ENCODE measurements at places on chromosomes 1 and 21.

DNA sequence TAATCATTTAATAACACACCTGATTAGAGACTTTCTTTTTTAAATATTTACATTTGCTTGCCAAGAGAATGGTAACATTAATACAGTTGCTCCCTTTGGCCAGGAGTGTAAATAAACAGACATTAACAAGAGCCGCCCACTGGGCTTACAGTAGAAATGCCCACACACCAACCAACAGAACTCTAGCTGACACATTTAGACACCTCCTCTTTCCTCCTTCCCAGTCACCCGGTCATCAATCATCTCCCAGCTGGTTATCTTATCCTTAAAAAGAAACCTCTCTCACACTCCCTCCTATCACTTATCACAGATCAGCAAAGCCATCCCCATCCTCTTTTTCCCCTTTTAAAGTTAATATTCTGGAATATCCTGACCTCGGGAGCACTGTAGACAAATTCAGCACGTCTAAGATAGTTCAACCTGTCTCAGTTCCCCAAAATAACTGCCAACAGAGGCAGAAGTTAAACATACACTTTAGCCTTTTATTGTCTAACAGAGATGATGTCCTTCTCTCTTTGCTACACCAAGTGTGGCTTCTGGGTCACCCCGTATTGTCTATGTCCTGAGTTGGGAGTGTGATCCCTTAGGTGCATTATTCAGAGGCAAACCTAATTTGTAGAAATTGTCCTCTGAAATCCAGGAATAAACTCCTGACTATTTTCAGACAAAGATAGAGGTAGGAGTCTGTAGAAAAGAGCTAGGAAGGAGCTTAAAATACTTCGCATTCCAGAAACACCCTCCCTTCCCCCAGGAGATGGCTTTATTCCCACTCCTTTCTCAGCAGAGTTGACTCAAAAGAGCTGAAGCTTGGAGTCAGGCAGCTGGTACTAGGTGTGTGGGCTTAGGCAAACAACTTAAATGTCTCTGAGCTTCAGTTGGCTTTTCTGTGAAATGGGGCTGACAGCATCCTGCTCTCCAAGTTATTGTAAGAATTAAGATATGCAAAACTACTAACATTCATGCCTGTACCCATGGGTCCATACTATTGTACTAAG, 8.8 kb downstream of the MYCL start:
- no peak for DNase-seq

DNA sequence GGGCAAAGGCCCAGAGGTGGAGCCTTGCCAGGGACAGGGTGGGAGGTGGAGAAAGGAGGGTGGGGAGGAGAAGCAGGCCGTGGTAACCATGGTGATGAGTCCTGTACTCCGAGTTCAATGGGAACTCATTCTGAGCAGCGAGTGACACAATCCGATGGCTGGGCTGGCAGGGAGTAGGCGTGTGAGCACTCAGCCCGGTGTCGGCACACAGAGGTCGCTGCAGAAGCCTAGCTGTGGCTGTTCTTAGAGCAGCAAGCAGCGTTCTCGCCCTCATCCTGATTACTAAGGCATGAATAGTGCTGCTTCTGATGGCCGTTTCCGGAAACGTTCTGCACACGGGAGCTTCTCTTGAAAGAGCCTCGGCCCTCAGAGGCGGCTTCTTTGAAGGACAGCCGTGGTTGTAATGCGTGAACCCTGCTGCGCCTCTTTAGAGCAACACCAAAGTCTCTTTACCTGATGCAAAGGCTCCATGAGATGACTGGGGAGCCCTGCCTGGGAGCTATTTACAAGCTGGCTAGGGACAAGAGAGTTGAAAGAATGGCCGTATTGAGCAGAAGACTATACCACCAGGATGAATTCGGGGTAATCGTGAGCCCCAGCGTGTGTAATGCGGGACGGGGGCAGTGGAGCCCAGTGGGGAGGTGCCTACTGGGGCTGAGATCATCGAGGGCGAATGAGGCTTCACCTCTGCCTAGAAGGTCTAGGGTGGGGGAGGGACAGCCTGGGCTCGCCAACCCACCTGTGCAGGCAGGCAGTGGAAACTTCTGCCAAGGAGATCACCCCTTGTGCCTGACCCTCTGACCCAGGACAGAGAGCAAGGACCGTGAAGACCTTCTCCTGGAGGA, 72.8 kb upstream of the PAX7 start:
- no peak for DNase-seq

DNA sequence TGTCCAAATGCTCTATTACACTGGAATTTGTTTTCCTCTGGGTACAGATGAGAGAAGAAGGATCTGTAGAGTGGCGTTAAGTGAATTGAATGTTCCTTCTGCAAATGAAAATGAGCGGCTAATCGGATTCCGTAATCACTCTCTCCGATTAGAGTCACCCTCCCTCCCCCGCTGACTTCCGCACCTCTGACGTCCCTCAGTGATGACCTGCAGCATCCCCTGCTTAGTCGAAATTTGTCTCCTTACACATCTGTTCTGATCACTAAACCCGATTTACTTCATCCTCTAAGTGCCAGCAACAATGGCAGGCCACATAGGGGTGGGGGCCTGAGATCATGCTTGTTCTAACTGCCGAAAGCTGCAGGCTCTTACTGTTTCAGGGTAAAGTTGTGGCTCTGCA, 378.7 kb downstream of the SEC16B start:
- no peak for DNase-seq

DNA sequence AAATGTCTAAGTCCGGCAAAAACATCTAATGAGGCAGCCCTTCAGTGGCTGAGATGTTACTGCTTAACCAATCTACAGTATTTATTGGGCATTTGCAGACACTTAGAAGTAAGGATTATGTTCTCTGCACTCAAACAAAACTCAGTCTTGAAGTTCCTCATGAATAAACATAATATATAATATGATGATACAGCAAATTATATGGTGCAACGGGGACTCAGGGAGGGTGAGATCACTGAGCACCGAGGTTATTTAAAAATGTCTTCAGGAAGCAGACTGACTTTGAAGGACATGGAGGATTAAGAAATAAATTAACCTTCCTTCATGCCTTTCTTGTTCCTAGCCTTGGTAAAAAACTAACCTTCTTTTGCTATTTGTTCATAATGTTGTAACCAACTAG, 27.9 kb downstream of the WDR64 start:
- DNase-seq = no peak

- no peak for DNase-seq
These were observed 43.8 kb upstream of the RAVER2 start for GRCh38 chr1:64701071-64701470.
